ENCODE measurements at places on chromosomes 7 and 10. TPM values are rescaled to one million over a fixed set of nuclear protein-coding genes. Genes with fewer than 3 reads are reported as not detected.

CTNNA3 gene
- 24.8 TPM for polyA plus RNA-seq

TFAM gene
- 31.5 TPM for polyA plus RNA-seq

SND1 gene
- polyA plus RNA-seq: 90.3 TPM

TAC1 gene
- 90.5 TPM for polyA plus RNA-seq

NRCAM gene
- 148 TPM for polyA plus RNA-seq

CAMK2G gene
- 127 TPM for polyA plus RNA-seq

NUB1 gene
- 45.6 TPM for polyA plus RNA-seq

NDUFB8 gene
- 271 TPM for polyA plus RNA-seq

LGI1 gene
- polyA plus RNA-seq: 43.9 TPM

PDE6C gene
- polyA plus RNA-seq: 0.82 TPM
